GM23338 (cell line): ENCODE measurements at places on chromosomes 4 and X.

DNA sequence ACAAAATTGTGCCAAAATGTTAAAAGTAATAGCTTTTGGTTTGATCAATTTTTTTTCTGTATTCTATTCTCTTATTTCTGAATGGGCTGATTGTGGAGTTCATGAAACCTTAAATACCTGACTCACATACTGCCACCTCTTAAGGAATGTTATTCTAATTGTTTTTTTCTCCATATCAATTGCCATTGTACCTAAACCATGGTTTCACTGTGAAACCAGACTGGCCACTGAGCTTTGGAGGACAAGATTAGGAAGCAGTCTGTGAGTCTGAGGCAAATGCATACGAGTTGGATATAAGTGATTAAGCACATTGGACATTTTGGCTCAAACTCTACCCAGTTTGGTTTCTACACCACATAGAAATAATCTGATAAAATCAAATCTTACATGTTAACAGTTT lies 184.0 kb downstream of the IQCM start:
- DNase-seq = peak; percentile 39

DNA sequence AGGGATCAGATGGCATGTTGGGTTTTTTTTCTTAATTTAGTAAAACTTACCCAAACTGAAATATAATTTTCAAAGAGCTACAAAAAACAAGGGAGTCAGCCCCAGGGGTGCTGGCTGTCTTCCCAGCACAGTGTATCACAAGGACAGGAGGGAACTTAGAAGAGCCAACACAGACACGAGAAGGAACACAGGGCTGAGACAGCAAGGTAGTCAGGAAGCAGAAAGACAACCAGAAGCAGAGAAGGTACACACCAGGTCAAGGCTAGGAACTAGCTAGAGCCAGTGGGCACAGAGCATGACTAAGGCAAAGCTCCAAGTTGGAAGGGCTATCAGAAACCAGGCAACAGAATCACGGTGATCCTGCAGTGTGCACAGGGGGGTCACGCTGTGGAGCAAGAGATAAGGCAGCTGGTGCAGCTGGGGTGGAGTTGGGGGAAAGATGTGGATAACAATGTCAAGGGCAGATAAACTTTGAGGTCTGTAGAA lies 168.7 kb downstream of the NR3C2 start:
- no peak for DNase-seq

GRCh38 chr4:1792832-1793495 lies at the start of gene FGFR3:
Gene FGFR3 (plus strand): TSS chr4:1793293. CDS start chr4:1793935, 642 bp downstream.
- peak; percentile 90 for DNase-seq

GRCh38 chrX:28880136-28880535 lies 292.9 kb downstream of the IL1RAPL1 start:
- peak; percentile 2 for DNase-seq

- DNase-seq = peak; percentile 17
These were observed 25.5 kb downstream of the MOB1B start for GRCh38 chr4:70927502-70928137.

DNA sequence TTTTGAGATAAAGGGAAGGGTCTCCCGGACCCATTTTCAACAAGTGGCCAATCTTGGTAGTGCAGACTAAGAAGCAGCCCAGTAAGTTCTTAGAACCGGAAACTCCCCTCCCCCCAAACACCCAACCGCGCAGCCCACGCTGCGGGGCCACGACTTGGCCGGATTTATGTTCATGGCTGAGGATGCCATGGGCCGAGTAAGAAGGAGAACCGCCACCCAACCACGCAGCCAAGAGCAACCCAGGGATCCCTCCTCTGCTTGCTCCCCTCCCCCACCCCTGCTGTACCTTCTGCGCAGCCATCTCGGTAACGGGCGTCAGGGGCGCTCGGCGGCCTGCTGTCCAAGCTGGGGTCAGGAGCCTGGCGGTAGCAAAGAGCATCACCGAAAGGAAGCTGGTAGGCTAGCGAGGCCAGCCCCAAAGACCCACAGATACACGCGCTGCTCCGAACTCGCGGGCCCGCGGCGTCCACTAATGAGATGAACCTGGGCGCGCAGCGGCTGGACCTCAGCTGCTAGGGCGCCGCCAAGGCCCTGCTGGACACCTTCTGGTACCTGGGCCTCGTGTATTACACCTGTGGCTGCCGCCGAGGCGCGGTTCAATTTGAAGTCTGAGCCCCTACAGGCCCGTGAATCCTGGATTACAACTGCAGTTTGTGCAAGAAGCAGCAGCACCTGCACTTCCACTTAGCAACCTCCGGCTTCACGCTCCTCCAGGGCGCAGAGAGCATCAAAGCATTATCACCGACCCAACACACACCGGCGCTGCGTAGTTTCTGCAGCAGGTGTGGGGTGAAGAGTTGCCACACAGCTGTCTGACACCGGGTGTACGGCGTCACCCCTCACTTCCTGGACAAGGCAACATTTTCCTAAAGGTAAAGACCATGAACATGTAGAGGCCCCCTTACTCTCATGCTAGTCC lies 63.4 kb downstream of the NUDT10 start:
- DNase-seq = peak; percentile 73

- no peak for DNase-seq
These were observed 48.1 kb upstream of the PLK4 start for GRCh38 chr4:127832585-127832984.

GRCh38 chr4:52234561-52235440 lies 183.7 kb downstream of the SPATA18 start:
- DNase-seq = peak; percentile 60

DNA sequence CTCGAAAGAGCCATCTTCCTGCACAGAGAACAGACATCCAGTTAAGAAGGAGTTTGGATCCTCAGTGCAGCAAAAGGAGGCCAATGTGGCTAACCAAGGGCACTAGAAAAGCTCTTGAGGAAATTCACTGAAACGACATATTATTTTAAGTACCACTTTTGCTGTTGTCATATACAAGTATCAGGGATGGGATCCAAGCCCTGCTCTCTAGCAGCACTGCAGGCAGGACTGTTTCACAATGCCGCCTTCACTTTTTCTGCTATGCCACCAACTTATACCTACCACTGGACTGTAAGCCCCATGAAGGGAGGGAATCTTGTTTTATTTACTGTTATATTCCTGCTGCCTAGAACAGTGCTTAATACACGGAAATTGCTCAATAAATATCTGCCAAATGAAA lies 299.0 kb downstream of the NR3C2 start:
- DNase-seq = no peak

DNA sequence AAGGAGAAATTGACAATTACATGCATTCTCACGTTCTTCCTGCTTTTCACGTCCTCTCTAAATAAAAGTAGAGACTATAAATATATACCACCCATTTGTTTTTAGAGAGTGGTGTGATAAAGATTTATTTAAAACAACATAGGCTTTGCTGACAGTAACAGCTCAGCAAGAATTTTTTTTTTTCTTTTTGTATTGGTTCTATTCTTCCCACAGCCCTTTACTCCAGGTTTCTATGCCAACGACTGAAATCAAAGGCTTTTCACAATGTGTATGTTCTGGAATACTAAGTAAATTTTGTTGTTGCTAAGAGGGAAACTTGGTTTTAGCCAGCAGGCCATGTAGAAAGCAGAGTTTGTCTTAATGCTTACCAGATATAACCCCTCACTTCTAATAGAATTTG lies 43.4 kb downstream of the MAOA start:
- no peak for DNase-seq

- no peak for DNase-seq
These were observed 186.9 kb downstream of the NR3C2 start for GRCh38 chr4:148255344-148255720.

DNA sequence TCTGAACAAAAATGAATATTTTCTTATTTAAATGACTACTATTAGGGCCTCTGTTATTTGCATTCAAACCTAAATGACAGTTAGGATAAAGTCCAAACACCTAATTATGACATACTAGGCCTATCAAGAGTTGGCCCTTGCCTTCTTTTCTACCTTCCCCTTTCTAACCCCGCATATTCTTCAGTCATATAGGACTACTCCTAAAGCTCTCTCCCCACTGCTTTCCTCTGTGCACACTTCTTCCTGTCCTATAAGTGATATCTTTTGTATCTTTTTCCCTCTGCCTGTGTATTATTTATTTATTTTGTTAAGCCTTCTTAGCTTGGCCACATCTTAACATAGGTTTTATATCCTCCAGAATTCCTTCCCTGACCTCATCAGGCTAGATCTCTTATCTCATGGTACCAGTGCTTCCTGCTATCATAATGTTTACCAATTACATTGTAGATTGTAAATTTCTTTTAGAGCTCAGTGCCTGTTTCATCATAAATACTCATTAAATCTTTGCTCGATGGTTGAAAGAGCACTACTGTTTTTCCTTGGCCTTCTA lies 22.5 kb downstream of the ERVMER34-1 start:
- DNase-seq = no peak

- peak; percentile 94 for DNase-seq
These were observed 441.7 kb upstream of the RASGEF1B start for GRCh38 chr4:81913427-81913879.

DNA sequence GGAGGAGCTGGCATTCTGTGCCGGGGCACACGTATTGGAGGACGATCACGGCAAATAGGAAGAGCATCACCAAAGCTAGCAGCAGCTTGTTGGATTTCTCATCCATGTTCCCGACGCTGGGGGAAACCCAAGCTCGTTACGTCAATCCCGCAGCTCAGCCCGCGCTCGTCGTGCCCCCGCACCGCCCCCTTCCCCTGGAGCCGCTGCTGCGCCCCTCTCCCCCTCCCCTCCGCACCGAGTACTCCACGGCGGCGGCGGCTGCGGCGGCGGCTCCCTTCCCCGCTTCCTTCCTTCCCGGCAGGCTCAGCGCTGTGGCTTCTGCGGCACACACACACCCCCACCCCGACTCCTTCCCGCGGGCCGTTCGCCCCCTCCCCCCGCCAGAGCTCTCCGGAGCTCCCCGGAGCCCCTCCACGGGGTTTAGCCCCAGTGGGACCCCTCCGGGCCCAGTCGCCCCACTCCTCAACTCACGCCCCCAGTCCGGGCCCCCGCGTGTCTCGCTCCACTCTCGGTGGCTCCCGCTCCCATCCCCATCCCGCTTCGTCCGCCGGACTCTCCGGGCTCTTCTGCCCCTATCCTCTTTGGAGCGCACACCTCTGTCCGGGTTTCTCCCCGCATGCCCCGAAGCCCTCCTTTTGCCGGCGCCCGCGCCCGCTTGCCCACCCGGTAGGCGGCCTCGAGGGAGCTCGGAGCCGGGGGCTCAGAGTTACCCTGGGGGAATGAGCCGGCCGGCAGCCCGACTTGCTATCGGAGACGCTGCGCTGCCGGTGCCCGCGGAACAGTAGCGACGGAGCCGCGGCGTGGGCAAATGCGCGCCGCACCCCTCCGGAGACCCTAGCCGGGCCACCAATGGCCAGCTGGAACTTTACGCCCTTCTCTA lies 978 bp downstream of the HS6ST2 start:
- peak; percentile 56 for DNase-seq
